Kidney (tissue), 22 donors: ENCODE measurements at places on chromosomes 12 and 14.

DNA sequence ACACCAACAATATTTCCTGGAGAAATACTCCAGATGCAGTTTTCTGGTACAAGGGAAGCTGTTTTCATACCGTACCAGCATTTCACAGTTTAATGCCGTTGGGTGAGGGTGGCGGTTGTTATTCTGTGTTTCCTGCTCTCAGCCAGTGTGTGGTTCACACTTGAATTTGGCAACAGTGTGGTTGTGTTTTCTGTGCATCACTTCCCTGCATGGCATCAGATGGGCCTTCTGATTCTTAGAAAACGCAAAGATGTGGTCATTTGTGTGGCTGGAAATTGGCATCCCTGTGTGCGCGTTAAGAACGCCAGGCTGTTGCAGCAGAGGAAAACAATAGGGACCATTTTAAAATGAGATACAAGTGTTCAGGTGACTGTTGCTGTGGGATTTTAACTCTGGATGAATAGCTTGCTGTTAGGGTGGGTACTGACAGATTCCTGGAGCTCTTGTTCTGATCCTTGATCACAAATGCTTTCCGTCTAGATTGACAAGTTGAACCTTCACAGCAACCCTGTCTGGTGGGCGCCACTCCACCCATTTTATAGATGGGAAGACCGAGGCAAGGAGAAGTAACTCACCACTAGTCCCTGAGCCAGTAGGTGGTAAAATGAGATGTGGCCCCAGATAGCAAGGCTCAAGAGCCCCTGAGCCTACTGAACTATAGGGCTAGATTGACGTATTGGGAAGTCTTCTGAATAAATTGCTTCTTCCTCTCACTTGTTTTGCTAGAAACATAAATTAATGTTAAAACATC is 231.2 kb downstream of the CHST11 start:
- no peak for DNase-seq

GRCh38 chr12:47813511-47814196 is 6.0 kb downstream of the HDAC7 start:
- DNase-seq: peak; percentile 64

- no peak for DNase-seq
Measured at GRCh38 chr14:96844857-96845570, 47.8 kb downstream of the VRK1 start.

- DNase-seq: no peak
Measured at GRCh38 chr12:114767084-114767760, 83.2 kb upstream of the TBX3 start.

DNA sequence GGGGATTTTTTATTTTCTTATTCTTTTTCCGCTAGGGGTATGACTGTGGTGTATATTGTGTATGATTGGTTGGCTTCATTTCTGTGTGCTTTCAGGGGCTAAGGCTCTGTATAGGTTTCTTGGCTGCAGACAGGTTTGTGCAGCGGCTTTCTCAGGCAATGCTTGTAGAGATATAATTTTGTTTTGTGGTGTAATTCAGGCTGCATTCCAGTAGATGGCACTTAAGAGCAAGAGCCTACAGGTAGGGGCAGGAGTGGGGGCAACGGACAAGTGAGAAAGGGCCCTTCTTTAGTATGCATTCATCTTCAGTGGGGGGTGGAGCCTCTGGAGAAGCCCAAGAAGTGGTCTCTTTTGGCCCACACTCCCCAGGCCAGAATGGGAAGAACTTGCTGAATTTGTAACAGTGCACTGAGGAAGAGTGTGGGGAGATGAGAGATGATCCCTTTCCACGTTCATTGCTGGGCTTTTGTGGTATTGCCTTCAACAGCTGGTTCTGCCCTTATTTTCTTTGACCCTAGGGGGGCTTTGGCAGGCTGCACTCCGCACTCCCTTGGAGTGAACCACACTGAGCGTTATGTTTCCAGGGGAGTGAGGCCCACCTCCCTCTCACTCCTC is 78.6 kb downstream of the IFNG-AS1 start:
- no peak for DNase-seq

DNA sequence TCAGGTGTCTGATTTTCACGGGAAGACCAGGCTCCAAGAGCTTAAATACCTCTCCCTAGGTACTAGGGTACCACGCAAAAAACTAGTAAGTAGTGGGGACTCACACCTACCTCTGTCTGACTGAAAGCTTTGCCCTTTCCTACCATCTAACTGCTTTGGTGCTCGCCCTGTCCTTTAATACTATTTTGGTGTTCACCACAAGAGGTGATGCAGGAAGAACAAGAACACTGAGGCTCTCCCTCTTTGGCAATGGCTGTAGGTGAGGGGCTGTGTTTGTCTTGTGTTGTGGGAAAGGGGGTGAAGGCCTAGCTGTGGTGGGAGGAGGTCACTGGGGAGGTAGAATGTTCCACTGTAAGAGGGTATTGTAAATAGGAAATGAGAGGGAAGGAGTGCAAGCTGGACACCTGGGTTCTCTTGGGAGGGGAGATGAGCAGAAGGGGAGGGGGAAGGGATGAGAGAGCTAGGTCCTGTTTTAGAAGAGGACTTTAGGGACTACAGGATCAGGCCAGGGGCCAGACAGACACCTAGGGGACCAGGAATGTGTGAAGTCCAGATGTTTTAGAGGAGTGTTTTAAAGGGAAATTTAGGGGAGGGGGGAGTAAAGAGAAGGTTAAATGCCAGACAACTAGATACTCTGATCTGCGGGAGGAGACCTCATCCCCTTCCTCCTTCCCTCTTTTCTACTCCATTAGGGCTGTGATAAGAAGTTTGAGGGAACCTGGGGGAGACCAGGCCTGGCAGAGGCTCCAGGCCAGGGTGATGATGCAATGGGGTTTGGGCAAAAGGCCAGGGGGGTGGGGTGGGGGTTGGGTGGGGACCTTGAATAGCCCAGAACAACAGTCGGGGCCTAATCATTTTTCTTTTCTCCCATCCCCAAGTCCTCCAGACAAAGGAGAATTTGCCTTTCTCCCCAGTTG is 2.1 kb downstream of the ITGA5 start:
- DNase-seq: no peak

DNA sequence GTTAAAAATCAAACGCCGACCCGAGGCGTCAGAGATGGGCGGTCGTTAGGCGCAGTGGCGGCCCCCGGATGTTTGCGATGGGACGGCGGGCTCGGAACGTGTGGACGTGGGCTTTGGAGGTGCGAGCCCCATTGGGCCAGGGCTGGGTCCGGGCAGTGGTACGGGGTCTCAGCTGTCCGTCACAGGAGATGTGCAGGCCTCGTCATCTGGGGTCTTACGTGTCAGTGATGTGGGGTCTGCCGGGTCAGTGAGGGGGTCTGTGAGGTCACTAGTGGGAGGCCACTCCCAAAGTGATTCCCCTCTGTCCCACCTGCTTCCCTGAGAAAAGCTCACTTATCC is 21.6 kb upstream of the CHFR start:
- no peak for DNase-seq

GRCh38 chr14:51917193-51917592 is 56.8 kb downstream of the GNG2 start:
- DNase-seq: no peak

DNA sequence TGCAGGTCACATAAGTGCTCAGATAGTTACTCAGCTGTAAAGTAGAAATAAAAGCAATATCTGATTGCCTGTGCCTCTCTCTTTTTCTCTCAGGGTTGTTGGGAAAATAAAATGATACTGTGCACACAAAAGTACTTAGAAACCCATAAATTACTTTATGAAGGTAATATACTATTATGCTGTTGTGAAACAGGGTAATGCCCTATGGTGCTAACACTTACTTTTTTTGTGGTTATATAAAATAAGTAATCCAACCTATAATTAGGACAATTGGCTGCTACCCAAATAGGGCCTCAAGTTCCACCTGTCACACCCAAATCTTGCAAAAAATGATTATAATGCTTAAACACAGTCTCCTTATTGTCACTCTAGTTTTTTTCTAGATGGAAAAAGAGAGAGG is 50.6 kb downstream of the DAAM1 start:
- no peak for DNase-seq

GRCh38 chr12:51351913-51352532 is 5.5 kb upstream of the CELA1 start:
- peak; percentile 50 for DNase-seq

DNA sequence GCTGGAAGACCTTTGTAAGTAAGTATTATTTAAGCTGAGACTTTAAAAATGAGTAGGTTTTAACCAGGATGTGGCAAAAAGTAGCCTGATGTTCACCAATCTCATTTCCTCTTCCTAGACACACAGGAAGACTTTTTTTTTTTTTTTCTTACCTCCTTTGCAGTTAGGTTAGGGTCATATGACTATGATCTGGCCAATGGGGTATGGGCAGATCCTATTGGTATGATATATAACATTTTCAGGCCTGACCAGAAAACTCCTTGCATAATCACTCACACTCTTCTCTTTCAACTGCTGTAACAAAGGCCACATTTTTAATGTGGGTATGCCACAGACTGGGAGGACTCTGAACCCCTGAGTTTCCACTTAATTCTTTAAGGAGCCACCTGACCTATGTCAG is 2.7 kb upstream of the RPS6KA5 start:
- DNase-seq: no peak

DNA sequence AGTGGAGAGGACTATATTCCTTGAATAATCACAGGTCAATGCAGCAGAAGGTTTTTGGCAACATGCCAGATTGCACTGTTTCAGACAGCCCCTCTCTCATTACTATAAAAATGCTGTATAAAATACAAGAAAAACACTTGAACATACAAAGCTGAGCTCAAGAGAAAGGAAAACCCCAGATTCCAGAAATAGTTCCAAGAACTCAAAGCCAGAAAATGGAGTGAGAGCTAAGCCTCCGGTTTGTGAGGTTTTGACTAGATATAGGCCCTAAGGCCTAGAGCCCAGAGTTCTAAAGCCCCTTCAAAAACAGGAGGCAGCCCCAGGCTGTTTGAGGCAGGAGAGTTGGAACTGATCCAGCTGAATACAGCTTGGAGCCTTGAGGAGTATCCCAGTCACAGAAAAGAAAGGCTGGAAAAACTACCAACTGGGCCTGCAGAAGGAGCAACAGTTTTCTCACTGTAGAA is 29.4 kb upstream of the ACTN1 start:
- no peak for DNase-seq

- no peak for DNase-seq
Measured at GRCh38 chr14:70601162-70601561, 707 bp upstream of the MED6 start.
